ENCODE measurements at places on chromosomes 3 and 15.

DNA sequence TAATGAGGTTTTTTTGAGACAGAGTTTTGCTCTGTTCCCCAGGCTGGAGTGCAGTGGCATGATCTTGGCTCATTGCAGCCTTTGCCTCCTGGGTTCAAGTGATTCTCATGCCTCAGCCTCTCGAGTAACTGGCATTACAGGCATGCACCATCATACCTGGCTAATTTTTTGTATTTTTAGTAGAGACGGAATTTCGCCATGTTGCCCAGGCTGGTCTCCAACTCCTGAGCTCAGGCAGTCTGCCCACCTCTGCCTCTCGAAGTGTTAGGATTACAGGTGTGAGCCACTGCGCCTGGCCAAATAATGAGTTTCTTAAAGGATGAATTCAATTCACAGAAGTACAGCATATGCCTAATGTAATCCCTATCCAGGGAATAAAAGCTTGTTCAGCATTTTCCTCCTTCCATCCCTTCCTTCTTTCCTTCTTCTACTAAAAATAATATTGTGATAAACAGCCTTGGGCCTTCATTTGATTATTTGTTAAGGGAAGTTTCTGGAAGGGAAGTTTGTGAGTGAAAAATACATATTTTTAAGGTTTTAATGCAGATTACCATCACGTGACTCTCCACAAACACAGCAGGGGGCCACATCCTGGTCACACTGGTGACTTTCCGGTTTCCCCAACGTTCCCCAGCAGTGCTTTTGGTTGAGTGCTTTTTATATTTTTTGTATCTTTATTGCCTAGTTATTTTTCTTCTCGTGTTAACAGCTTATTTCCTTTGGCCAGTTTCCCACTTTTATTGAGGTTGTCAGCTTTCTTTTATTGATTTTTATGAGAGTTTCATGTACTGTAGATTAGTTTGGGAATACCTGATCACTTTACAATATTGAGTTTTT lies 116.8 kb downstream of the USP13 start:
- DNase-seq = no peak

DNA sequence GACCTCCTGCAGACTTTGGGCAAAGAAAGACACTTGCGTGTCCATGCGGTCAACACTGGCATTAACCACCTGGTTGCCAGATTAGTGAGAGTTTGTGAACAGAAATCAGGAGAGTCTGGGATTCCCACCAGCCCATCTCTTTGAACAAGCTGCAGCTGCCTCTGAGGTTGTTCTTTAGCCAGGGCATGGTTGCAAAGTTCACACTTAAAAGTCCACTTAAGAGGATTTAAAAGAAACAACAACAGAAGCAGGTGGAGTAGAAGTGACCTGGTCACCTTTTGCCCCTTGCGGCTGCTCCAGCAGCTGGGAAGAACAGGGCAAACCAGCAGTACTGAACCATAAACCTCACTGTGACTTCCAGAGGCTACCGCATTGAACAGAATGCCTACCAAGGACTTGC lies 97.3 kb downstream of the FOXB1 start:
- no peak for DNase-seq

GRCh38 chr15:99096173-99096893 lies 8.5 kb upstream of the SYNM start:
- no peak for DNase-seq

- DNase-seq = no peak
These were observed 11.0 kb downstream of the PODXL2 start for GRCh38 chr3:127640042-127640355.

GRCh38 chr3:71250026-71250425 lies 333.5 kb downstream of the FOXP1 start:
- DNase-seq = no peak

- no peak for DNase-seq
These were observed 17.1 kb downstream of the ISG20 start for GRCh38 chr15:88655800-88656488.

- no peak for DNase-seq
These were observed 122.8 kb upstream of the ABHD17C start for GRCh38 chr15:80572337-80572736.

DNA sequence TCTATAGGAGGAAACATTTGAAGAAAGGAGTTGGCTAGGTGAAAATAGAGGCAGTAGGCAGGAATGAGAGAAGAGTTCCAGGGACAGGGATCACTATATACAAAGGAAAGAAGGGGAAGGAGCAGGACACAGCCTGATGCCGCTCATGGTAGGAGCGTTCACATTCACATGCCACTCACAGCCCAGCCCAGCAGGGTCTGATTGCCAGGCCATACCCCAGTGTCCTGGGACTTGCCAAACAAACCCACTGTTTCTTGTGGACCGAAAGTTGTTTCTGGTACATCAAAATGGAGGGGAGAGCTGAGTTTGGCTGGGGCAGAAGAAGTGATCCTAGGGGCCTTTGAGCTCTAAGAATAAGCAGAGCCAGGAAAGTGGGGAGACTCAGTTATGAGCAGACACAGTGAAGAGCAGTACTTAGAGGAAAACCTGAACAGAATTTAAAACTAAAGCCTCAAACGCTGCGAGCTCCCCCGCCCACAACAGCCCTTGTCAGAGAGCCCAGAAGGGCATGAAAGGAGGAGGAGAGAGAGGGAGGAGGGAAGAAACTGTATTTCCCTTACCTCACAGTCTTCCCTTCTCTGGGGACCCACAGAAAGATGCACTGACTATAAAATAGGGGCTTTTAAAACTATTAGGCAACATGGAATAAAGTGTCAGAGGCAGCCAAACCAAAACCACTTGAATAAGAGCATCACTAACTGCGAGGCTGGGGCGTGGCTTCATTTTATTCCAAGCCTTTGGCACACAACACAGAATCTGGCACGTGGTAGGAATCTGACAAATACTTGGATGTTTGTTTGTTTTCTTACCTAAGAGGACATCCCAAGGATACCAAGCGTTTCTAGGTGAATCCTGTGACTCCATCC lies 129.0 kb downstream of the RPL22L1 start:
- peak; percentile 83 for DNase-seq

GRCh38 chr3:122903171-122903570 lies 108.3 kb downstream of the SLC49A4 start:
- no peak for DNase-seq

DNA sequence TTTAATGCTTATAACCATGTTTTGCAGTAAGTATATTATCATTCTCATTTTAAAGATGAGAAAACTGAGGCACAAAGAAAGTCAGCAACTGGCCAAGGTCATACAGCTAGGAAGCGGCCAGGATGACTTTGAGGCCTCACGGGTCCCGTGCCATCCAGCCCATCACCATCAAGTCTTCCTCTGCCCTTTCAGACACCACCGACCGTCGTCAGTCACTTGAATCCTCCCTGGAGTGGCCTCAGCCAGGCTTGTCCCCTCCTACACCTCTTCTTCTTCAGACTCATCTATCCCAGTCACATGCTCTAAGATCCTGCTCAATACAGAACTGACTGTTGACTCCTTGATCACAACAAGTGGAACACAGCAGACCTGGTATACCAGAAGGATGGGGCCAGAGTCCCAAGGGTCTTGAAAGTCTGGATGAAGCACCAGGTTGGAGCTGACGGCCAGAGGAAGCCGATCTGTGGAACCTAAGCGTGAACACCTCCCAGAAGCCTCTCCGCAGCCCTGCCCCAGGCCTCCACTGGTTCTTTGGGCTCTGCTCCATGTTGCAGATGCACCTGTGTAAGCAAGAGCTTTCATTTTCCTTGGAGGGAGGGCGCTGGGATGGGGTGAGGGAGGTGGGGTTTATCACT lies 22.1 kb downstream of the ITGA11 start:
- no peak for DNase-seq

GRCh38 chr15:27853624-27854455 lies 245.3 kb downstream of the OCA2 start:
- DNase-seq = no peak

Measured in head of caudate nucleus (tissue), 42 donors.